ENCODE measurements at places on chromosomes 3 and 15.

DNA sequence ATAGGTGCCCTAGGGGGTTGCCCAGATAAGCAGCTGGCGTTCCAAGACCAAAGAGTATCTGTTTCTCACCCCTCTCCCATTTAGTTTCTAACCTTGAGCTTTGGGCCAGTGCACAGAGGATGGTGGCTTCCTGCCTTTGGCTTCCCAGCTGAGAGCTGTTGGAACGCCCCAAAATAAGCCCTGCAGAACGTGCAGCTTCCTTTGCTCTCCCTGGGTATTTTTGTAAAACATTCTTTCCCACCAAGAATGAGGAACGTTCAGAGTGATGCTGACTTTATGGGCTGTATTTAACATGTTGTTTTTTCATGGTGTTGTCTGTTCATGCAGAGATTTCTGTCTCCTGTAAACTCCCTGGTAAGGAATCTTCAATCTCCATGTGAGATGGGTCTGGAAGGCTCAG lies 63.8 kb downstream of the LPP start:
- DNase-seq: no peak

DNA sequence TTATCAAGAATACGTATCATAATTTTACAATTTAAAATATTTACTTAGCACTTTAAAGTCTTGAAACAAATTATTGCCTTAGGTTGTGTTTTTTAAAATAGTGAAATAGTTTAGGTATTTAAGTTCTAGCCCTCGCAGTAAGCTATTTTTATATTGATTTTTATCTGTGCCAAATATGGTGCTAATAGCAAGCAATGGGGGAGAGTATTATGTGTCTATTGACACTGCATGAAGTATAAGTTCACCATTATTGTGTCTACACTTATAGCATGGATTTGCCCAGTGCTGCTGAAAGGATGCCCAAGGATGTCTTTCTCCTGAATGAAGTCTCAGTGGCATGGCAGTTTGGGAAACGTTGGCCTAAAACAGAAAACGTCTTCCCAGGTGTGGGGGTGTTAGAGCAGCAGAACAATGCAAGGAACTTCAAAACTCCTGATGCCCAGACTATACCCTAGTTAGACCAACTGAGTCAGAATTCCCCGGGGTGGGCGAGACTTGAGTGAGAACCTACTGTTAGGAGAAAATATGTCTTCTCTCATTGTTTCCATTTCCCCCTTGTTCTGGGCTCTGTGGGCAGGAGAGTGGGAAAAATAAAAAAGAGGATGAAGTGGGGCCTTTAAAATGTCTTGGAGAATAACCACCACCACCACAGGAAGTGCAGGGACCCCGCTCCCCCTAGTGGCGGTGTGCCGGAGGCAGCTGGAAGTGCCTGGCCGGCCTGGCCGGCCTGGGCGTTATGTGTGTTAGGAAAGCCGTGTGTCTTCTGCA lies 104.2 kb upstream of the SLC7A14 start:
- DNase-seq: peak; percentile 43

DNA sequence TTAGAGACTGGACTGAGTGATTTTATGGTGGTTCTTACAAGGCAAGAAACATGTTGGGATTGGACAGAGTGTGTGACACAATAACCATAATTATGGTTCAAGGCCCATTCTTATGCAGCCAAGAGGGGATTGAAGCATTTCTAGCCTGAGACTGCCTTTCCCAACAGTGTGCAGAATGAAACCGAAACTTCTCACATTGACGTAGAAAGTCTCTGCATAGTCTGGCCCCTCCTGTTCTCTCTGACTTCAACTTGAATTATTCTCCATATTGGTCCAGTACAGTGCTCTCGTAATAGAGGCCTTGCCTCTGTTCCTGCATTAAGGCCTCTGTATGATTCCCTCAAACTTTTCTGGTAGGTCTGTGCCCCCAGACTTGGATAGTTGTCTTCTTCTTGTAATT lies 138.3 kb downstream of the DIPK2A start:
- DNase-seq: peak; percentile 16

GRCh38 chr3:170768334-170768801 lies 101.6 kb downstream of the RPL22L1 start:
- no peak for DNase-seq

DNA sequence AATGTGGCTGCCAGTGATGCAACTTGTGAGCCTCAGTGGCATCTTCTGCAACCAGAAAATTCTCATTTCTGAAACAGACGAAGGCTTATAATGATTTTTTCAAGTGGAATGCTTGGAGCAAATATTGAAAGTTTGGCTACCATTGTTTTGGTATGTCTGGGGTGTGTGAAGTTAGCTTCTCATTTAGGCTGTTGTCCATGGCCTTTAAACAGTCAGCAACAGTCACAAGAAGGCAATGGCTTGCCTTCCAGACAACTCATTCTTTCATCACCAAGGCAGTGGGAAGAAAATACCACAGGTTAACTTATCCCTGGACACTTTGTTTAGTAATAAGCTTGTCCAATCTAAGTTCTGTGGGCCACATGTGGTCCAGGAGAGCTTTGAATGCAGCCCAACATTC lies 4.7 kb upstream of the BNC1 start:
- no peak for DNase-seq

DNA sequence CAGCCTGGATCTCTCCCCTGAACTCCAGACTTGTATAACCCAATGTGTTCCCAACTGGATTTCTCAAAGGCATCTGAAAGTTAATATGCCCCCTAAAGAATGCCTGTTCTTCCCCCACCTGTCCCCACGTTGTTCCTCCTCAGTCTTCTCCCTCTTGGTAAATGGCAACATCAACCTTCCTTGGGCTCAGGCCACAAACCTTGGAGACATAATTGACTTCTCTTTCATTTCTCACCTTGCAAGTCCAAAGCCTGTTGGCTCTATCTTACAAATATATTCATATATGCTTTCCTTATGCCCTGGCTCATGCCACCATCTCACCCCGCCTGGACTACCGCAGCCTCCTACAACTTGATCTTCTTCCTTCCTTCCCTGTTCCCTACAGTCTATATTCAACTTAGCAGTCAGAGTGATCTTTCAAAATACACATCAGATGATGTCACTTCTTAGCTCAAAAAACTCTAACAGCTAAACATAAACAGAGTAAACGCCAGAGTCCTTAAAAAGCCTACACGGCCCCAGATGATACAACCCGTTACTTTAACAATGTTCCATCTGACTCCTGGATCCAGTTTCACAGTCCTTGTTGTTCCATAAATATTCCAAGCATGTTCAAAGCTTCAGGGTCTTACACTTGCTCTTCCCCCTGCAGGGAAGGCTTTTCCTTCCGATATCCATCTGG lies 66.2 kb downstream of the ETV5 start:
- no peak for DNase-seq

- peak; percentile 57 for DNase-seq
Measured at GRCh38 chr15:31489801-31490646, 163.4 kb downstream of the KLF13 start.

- DNase-seq: no peak
Measured at GRCh38 chr3:51977446-51978142, 2.7 kb downstream of the ABHD14A start.

DNA sequence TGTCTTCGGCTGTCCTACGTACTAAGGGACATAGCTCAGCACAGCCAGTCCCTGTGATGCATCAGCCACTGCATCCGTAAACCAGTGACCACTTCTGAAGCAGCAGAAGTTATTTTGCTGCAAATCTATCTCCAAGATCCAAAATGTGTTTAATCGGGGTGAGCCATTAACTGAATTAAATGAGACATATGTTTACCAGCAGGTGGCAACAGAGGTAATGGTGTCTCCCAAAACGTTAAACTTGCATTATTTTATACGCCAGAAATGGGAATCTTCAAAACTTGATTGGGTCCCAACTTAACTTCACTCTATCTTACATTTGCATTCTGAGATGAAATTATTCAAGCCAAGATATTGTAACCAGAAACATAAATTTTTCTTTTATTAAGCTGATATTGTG lies 75.3 kb upstream of the BOC start:
- peak; percentile 6 for DNase-seq

DNA sequence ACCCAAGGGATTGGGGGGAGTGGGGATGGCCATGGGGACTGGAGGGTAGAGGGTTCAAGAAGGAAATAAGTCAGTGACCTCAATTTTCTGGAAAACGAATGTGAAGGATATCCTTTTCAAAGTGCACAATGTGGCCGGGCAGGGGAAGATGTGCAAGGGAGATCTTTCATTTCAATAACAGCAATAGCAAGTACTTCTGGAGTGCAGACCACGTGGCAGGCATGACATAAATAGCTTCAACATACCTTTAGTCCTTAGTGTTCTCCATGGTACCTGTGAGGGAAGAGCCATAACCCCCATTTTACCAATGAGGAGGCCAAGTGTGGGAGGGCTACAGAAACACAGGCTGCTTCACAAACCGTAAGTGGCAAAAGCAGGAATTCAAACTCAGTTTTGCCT lies 138.7 kb downstream of the FOXP1 start:
- DNase-seq: no peak

DNA sequence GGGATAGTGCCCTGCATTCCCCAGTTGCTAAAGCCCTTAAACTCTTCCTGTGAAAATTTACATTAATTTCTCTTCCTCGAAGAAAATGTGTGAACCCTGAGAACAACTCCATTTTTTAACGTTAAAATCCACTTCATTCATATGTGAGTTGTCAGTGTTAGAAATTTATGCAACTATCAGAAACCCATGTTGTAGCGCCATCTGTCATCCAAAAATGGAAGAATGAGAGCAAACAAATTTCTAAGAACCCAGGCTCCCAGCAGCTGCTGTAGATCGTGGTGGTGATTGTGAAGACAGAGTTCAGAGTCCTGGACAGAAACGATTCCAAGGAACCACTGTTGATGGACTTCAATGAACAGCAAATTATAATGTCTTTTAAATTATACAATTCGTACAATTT lies 179.7 kb upstream of the NDN start:
- no peak for DNase-seq

DNA sequence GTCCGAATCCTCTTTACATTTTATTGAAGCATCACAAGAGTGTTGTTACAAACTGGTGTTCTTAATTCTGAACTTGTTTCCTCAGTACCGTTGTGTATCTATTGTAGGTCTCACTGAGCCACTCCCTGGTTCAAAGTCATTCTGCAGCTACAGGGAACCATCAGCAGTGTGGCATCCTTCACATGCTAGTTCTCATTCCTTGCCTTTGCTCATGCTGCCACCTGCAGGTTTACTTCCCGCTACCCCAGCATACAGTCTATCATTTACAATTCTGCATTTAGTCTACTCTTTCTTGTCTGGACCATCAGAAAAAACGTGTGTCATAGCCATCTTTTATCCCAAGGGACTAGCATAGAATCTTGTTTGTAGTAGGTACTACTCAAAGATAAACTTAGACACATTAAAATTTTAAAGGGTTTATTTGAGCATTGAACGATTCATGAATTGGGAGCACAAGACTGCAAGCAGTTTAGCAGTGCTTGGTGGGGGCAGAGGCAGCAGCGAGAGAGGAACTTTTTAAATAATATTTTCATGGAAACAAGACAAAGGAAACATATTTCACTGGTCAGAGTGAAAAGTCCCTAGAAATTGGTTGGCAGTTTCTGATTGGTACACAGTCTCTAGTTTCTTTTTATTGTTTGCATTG lies 402.1 kb downstream of the CADM2 start:
- DNase-seq: peak; percentile 14

DNA sequence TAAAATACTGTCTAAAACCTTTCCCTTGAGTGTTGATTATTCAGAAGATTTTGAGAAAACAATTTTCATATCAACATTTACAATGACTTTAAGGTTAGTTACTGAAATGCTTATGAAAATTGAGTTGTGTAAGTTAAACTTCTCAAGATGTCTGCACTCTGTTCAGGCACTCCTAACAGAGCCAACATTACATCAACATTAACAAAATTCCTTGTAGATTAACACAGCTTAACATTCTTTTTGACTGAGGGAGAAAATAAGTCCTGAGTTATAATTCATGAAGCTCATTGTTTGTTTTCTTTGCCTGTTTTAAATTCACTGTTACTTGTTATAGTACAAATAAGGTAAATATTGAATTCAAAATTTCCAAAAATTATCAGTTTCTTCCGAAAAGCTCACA lies 9.0 kb downstream of the ACKR4 start:
- no peak for DNase-seq

GRCh38 chr3:127970966-127971592 lies 56.0 kb downstream of the KBTBD12 start:
- peak; percentile 33 for DNase-seq

DNA sequence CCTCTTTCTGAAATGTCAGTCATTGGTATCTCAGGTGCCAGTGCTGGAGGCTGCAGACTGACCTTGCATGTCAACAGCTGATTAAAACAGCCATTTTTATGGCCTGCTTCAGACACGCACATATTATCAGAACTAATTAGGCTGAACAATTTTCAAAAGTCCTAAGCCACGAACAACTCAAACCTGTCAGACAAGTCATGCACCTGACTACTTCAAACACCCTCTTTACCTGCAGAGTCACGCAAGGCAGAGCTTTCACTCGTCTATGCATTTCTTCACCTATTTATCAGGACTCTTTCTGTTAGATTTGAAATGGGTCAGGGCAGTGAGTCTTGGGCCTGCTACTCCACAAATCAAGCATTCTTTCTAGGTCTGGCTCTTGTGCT lies 26.7 kb downstream of the CLK3 start:
- no peak for DNase-seq

- DNase-seq: no peak
Measured at GRCh38 chr3:39748002-39748401, 61.4 kb upstream of the MYRIP start.

GRCh38 chr15:58298879-58299850 lies 132.6 kb upstream of the LIPC start:
- DNase-seq: no peak

DNA sequence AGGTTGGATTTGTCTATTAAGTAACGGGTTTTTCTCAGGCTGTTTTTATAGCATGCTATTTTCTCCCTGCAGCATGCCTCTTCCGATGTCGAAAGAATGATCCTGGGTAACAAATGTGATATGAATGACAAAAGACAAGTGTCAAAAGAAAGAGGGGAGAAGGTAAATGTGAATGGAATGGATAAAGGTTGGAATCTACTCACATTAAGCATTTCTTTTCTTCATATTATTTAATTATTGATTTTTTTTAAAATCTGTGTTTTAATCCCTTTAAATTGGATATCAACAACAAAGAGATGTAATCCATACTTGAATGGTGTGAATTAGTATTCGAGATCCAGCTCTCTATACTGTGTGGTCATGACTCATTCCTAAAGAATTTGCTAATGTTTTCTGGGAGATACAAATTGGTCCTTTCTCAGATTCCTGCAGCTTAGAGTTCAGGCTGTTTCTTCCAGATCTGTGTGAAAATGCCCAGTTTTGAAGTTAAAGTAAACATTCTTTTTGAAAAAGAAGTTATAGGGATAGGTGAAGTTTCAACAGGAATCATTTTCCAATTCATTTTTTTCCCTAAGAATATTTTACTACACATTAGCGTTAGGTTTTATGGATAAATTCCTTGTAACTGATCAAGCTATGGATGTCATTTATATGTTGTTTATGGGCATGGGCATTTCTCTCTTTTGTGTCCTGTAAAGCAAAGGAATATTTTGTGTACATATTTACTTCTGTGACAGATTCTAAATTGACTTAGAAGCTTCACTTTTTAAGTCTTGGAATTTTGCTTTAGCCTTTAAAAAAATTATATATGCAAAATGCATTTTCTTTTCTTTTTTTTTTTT lies 20.8 kb upstream of the APH1B start:
- DNase-seq: no peak
